Caco-2 (cell line): ENCODE measurements at places on chromosomes 6 and 20. TPM values are rescaled to one million over a fixed set of nuclear protein-coding genes. Genes with fewer than 3 reads are reported as not detected.
A peak's percentile ranks its signal among the peaks of the same experiment; 100 is the strongest.

Gene RAD21L1
- total RNA-seq, result not detected in 2 replicates

Gene PSORS1C2
- not detected in 2 replicates for total RNA-seq

Gene ULBP3
- 8.1 and 8.5 TPM in 2 replicates for total RNA-seq

Gene F13A1
- total RNA-seq, result not detected in 2 replicates

Gene LPIN3
- 32.6 and 32.8 TPM in 2 replicates for total RNA-seq

Gene TCF15
- not detected in 2 replicates for total RNA-seq

Gene SEMG2
- total RNA-seq, result not detected in 2 replicates

Gene CD40
- total RNA-seq, result not detected in 2 replicates

Gene LAMA4
- 0.37 TPM in 1 of 2 replicates, not detected in the other for total RNA-seq

Gene COL20A1
- total RNA-seq, result 0.27 and 0.32 TPM in 2 replicates

Gene GLYATL3
- not detected in 2 replicates for total RNA-seq

GRCh38 chr6:101605874-101606273, 212.4 kb downstream of the GRIK2 start:
- no peaks in the 10 kb centered on the region for H3K36me3 ChIP-seq
- no peaks in the 10 kb centered on the region for H3K4me1 ChIP-seq
- H3K27ac ChIP-seq, result no peak overlapping the region
- no peak overlapping the region for H3K4me3 ChIP-seq
- DNase-seq, result no peak
- H3K27me3 ChIP-seq, result no peaks in the 10 kb centered on the region

GRCh38 chr6:100347901-100348550, 116.7 kb downstream of the SIM1 start:
- no peak for DNase-seq
- no peaks in the 10 kb centered on the region for H3K36me3 ChIP-seq
- H3K4me3 ChIP-seq, result no peak overlapping the region
- no peaks in the 10 kb centered on the region for H3K27me3 ChIP-seq

- H3K27ac ChIP-seq, result no peak overlapping the region
- no peaks in the 10 kb centered on the region for H3K36me3 ChIP-seq
- no peak for DNase-seq
- H3K27me3 ChIP-seq, result 0 out of 2 replicates have a peak, but pooled peaks cover 3% of the 10 kb centered on the region
- H3K4me1 ChIP-seq, result peaks cover 19% of the 10 kb centered on the region
These were observed 4.1 kb upstream of the PREX1 start for GRCh38 chr20:48831718-48832404.

GRCh38 chr6:11853678-11854407, 75.2 kb upstream of the ADTRP start:
- H3K27ac ChIP-seq, result no peak overlapping the region
- DNase-seq, result no peak
- H3K4me3 ChIP-seq, result no peak overlapping the region
- H3K36me3 ChIP-seq, result no peaks in the 10 kb centered on the region
- H3K4me1 ChIP-seq, result no peaks in the 10 kb centered on the region
- H3K27me3 ChIP-seq, result no peaks in the 10 kb centered on the region

DNA sequence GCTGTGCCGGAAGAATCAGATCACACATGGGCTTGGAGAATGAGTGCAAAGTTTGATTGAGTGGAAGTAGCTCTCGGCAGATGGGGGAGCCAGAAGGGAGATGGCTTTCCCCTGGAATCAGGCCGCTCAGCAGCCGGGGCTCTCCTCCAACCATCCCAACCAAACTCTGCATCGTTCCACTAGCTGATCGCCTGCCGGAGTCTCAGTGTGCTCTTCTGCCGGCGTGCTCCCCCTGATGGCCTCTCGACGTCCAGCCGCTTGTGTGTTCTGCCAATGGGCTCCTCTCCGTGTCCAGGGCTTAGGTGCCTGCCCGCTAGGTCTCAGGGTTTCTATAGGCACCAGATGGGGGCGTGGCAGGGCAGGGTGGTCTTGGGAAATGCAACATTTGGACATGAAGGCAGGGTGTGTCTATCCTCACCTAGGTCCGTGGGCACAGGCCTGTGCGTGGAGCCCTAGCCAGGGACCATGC, 4.9 kb upstream of the BIRC7 start:
- H3K27ac ChIP-seq, result no peak overlapping the region
- no peaks in the 10 kb centered on the region for H3K36me3 ChIP-seq
- no peak for DNase-seq
- H3K4me1 ChIP-seq, result peaks cover 52% of the 10 kb centered on the region
- H3K4me3 ChIP-seq, result no peak overlapping the region
- H3K27me3 ChIP-seq, result no peaks in the 10 kb centered on the region

DNA sequence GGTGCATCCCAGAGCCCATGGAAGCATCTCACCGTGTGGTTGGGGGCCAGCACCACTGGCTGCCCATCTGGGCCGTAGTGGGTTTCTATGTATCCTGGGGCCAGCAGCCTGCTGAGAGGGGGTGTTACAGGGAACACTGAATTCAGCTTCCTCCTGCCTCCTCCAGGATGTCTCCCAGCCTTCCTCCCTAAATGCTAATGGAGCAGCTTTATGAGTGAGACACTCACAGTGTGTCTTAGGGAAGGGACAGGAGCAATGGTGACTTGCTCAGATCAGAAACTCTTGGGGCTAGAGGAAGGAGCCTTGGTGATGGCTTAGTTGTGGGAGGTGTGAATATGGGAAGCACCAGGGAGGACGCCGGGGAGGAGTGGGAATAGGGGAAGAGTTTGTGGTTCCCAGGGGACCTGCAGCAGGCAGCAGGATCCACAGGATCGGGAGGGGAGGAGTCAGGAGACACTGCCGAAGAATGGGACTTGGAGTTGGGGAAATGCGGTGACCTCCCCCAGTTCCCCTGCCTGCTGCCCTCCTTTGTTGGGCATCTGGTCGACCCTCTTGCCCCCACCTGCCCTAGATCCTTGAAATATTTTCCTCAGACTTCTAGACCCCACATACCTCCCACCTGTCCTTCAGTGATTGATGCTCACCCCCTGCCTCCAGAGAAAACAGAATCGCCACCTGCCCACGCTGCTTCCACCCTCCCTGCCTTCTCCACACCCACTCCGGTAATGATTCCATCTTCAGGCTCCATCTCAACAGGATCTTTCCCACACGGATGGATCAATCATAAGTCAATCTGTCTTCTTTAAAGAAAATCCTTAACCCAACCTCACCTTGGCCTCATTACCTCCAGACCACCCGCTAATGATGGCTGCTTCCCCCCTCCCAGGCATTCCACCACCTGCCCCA, 6.6 kb downstream of the ADAM33 start:
- no peak overlapping the region for H3K4me3 ChIP-seq
- H3K27me3 ChIP-seq, result peaks cover 3% of the 10 kb centered on the region; the same call in 1 of the 2 replicates
- H3K36me3 ChIP-seq, result no peaks in the 10 kb centered on the region

GRCh38 chr20:50269091-50270033, 78.7 kb downstream of the CEBPB start:
- no peak for DNase-seq
- H3K36me3 ChIP-seq, result no peaks in the 10 kb centered on the region

- no peak overlapping the region for H3K4me3 ChIP-seq
- no peaks in the 10 kb centered on the region for H3K27me3 ChIP-seq
- no peak for DNase-seq
- no peaks in the 10 kb centered on the region for H3K4me1 ChIP-seq
- no peak overlapping the region for H3K27ac ChIP-seq
- no peaks in the 10 kb centered on the region for H3K36me3 ChIP-seq
These were observed 32.3 kb upstream of the SLC22A23 start for GRCh38 chr6:3489027-3489757.

GRCh38 chr6:136113736-136114173, 136.4 kb downstream of the MTFR2 start:
- peak; percentile 2 for DNase-seq
- H3K27me3 ChIP-seq, result no peaks in the 10 kb centered on the region
- no peaks in the 10 kb centered on the region for H3K4me1 ChIP-seq

DNA sequence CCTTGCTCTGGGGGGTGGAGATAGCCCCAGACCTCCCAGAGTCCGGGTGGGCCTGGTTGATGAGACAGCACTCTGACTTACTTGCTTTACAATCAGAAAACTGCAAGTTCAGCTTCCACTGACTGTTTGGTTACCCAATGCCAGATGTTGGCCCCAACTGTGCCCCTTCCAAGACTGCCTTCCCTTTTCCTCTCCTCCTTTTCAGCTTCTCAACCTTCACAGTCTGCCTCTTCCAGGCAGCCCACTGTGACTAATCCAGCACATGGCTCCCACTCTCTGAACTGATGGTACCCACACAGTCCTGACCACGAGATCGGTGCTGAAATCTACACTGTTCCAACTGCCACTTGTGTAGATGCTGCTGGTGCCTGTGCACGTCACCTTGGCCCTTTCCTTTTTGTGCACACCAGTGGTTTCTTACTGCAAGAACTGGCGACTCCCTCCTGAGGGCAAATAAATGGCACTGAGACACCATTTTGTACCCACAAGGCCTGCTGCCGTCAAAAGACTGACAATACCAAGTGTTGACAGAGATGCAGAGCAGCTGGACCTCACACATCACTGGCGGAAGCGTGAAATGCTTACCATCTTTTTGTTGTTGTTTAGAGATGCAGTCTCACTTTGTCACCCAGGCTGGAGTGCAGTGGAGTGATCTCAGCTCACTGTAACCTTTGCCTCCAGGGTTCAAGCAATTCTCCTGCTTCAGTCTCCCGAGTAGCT, 1.8 kb upstream of the ARFGAP1 start:
- H3K4me3 ChIP-seq, result no peak overlapping the region
- no peak for DNase-seq
- no peak overlapping the region for H3K27ac ChIP-seq
- H3K4me1 ChIP-seq, result peaks cover 27% of the 10 kb centered on the region
- peaks cover 2% of the 10 kb centered on the region for H3K36me3 ChIP-seq

- 0 out of 2 replicates have a peak, but pooled peaks cover 5% of the 10 kb centered on the region for H3K4me1 ChIP-seq
- no peak within 1 kb of the TSS for H3K27ac ChIP-seq
- H3K4me3 ChIP-seq, result peak within 1 kb of the TSS; percentile 43
- DNase-seq, result peak; percentile 49
- no peaks in the 10 kb centered on the region for H3K36me3 ChIP-seq
These were observed at the start of gene CNR1 for GRCh38 chr6:88165844-88166492. CNR1 (minus strand) TSS chr6:88166347; CDS start chr6:88145274, 21,073 bp downstream.

GRCh38 chr20:18004384-18005031, 35.7 kb downstream of the MGME1 start:
- no peak for DNase-seq
- no peaks in the 10 kb centered on the region; the same call in 1 of the 2 replicates for H3K36me3 ChIP-seq
- H3K4me3 ChIP-seq, result no peak overlapping the region
- H3K4me1 ChIP-seq, result peaks cover 50% of the 10 kb centered on the region
- H3K27me3 ChIP-seq, result no peaks in the 10 kb centered on the region

DNA sequence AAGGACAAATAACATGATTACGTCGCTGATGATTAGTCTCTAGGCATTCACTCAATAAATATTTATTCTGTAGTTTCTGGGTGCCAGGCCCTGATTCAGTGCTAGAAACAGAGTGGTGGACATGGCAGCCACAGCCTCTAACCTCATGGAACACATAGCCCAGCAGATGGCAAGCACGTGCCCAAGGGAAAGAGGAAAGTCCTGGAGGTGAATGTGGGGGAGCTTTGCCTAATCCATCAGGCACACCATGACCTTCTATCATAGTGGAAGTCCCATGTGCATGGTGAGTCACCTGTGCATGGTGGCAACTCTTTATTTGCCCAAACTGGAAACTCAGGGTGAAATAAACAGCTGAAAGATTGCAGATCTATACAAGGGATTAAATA, 143.0 kb upstream of the TNFAIP3 start:
- H3K27ac ChIP-seq, result peak overlapping the region; percentile 86
- H3K4me3 ChIP-seq, result no peak overlapping the region
- DNase-seq, result no peak
- no peaks in the 10 kb centered on the region for H3K27me3 ChIP-seq
- peaks cover 50% of the 10 kb centered on the region for H3K4me1 ChIP-seq
- H3K36me3 ChIP-seq, result no peaks in the 10 kb centered on the region

GRCh38 chr6:19609972-19610641, 227.1 kb upstream of the ID4 start:
- H3K27me3 ChIP-seq, result no peaks in the 10 kb centered on the region
- no peaks in the 10 kb centered on the region for H3K4me1 ChIP-seq
- no peak overlapping the region for H3K4me3 ChIP-seq

DNA sequence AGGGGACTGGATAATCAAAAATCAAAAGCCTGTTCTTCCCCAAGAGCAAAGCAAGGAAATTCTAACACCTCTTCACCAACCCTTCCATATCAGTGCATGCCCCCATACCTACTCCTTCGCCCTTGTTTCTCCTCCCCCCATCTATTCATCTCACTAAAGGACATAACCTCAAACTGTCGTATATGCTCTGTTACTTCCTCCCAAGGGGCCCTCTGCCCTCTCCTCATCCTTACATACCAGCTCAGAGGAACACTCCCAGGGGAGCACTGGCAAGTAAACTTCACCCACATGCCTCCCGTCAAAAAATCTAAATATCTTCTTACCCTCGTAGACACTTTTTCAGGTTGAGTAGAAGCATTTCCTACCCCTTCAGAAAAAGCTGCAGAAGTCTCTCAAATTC, 9.4 kb upstream of the ADTRP start:
- no peak overlapping the region for H3K27ac ChIP-seq
- H3K27me3 ChIP-seq, result no peaks in the 10 kb centered on the region
- no peaks in the 10 kb centered on the region for H3K4me1 ChIP-seq
- no peak overlapping the region for H3K4me3 ChIP-seq
- H3K36me3 ChIP-seq, result no peaks in the 10 kb centered on the region

DNA sequence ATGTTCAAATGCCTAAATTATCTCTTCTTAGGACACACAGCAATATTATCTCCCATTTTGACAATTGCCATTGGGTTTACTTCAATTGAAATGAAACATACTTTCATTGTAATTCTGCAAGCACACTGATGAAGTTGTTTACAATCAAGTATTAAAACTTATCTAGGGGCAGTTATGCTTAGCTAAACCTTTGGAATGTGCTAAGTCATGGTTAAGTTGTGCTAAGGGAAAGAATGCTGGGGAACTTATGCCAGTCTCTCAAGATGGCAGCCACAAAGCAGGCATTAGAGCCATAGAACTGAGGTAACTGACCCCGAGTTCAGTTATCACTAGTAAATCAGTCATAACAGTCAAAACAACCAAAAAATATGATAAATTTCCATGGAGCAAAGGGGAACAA, 59.1 kb upstream of the NT5E start:
- no peak for DNase-seq
- no peak overlapping the region for H3K4me3 ChIP-seq
- no peaks in the 10 kb centered on the region for H3K36me3 ChIP-seq
- H3K27ac ChIP-seq, result peak overlapping the region; percentile 42
- H3K4me1 ChIP-seq, result peaks cover 42% of the 10 kb centered on the region

DNA sequence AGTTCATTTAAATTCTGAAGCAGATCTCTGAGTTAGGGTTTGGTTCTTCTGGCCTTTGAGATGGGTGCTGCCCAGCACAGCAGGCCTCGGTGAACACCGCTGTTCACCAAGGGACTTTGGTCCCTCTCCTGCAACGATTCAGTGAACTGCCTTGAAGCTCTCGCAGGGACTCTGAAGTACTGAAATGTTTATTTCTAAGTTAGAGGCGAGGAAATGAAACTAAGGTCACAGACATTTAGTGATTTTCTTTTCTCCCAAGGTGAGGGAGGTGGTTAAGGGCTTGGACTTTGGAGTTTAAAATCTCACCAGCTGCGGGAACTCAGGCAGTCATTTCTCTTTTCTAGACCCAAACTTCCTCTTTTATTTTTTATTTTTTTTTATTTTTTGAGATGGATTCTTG, 26.2 kb downstream of the E2F3 start:
- H3K4me1 ChIP-seq, result 0 out of 2 replicates have a peak, but pooled peaks cover 6% of the 10 kb centered on the region
- H3K4me3 ChIP-seq, result no peak overlapping the region
- no peaks in the 10 kb centered on the region; the same call in 1 of the 2 replicates for H3K36me3 ChIP-seq
- no peak overlapping the region for H3K27ac ChIP-seq
- no peaks in the 10 kb centered on the region for H3K27me3 ChIP-seq

GRCh38 chr6:134676307-134677281, 273.3 kb downstream of the ALDH8A1 start:
- H3K36me3 ChIP-seq, result no peaks in the 10 kb centered on the region
- peak overlapping the region; percentile 80 for H3K27ac ChIP-seq
- H3K27me3 ChIP-seq, result no peaks in the 10 kb centered on the region
